GM23338 (cell line): ENCODE measurements at places on chromosomes 2 and 18. TPM values are rescaled to one million over a fixed set of nuclear protein-coding genes. Genes with fewer than 3 reads are reported as not detected.

The EMILIN1 gene
- 3.2 and 4.5 TPM in 2 replicates for polyA plus RNA-seq

DNA sequence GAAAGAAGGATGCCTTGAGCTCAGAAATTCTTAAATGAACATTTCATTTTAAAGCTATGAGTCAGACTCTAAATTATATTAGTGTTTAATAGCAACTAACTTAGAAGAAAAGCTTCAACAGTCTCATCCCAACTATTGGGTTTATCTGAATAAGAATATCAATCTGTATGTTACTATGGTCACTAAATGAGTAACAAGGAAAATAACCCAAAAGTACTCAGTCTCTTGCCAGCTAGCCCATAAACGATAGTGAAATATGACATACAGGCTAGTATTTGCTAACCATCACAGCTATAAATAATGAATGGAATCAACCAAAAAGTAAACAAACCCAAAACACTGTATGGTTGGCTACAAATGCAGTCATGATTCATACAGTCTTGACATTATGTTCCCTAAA lies 174.9 kb downstream of the RAB3GAP1 start:
- H3K36me3 ChIP-seq = peaks cover 3% of the 10 kb centered on the region; the same call in 1 of the 2 replicates
- DNase-seq = no peak
- H3K27me3 ChIP-seq = no peaks in the 10 kb centered on the region
- no peaks in the 10 kb centered on the region for H3K4me1 ChIP-seq

DNA sequence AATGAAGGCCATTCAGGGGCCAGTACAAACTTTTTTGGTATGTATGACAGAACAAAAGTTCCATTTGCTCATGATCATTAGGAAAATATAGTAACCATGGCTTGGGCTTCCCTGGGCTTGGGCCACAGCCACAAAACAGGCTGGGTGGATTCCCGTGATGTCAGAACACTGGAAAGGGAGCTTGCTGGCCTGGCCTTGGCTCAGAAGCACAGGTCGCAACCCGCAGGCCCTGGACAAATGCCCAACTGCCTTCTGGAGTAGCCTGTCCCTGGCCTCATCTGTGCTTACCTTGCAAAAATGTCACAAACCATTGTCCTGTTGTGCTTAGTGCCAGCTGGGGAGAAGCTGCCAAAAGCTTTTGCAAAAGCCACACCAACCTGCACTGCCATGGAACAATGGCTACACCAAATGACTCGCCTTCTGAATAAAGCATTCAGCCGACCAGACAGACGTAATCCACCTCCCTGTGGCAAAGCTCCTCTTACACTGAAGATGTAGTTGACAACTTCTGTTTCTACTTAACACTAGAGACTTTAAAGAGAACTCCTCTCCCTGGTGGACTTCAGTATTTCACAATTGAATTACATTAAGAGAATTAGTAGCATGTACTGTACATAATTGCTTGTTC lies 125.5 kb downstream of the ANKRD44 start:
- no peak for DNase-seq
- H3K36me3 ChIP-seq = no peaks in the 10 kb centered on the region
- H3K4me3 ChIP-seq = no peak overlapping the region
- H3K27ac ChIP-seq = no peak overlapping the region

- H3K36me3 ChIP-seq = no peaks in the 10 kb centered on the region
- no peak for DNase-seq
- H3K27ac ChIP-seq = no peak overlapping the region
Measured at GRCh38 chr2:133855526-133855925, 287.3 kb upstream of the NCKAP5 start.
